ENCODE measurements at places on chromosomes 1 and 21.

DNA sequence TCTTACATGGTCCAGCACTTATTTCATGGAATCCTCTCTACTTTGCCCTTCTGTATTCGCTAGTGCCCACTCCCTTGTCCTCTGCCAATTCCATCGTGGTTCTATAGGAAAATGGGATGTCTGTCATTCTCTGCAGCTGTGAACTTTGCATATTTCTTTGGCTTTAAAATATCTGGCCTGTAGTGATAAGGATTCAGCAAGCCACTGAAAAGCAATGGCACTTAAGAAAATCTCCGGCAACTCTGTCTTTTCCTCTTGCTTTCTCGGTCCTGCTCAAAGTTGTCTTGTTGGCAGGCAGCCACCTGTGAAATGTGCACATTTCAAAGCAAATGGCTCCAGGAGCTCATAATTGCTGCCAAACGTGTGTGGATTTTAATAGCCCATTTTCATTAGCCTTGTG lies 91.8 kb downstream of the CHD1L start:
- no peak for DNase-seq

- DNase-seq, result no peak
Observed at GRCh38 chr1:54471588-54471987, 65.4 kb upstream of the SSBP3 start.

DNA sequence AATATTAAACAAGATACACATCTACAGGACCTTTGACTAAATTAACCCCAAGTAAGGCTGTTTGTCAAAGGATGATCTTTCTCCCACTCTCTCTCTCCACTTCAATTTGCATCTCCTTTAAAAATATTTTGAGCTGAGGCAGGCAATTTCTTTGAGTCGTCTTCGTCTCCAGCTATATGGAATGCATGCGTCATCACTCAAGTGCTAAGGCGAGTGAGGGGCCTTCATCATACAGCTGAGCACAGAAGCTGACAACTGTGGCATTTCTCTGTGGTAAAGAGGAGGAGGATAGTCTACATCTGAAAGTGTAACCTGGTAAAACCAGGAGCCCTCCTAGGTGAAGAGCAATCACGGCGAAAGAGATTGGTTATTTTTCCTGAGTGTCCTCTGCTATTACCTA lies 7.6 kb downstream of the EPHX4 start:
- no peak for DNase-seq

DNA sequence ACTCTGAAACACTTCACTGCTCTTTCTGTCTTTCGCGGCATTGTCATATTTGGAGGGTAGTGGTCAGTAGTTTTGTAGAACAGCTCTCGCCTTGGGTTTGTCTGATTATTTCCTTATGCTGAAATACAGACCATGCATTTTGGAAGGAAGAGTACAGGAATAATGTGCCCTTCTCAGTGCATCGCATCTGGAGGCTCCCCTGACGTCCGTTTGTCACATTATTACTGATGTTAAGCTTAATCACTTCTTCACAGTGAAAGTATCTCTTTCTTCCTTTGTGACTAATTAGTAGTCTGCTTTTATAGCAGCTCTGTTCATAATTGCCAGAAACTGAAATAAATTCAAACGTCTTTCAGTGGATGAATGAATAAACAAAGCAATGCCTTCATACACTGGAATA lies 85.7 kb upstream of the CXADR start:
- DNase-seq, result no peak

Data from epithelial cell of proximal tubule (primary cell).